Foreskin keratinocyte (primary cell): ENCODE measurements at places on chromosomes 2 and 18. TPM values are rescaled to one million over a fixed set of nuclear protein-coding genes. Genes with fewer than 3 reads are reported as not detected.

Gene FBXO15
- 0.51 and 0.56 TPM in 2 replicates for total RNA-seq

Gene MTX2
- total RNA-seq: 36.7 and 42.4 TPM in 2 replicates

Gene DOK6
- not detected in 2 replicates for total RNA-seq

Gene MRPL19
- 76.9 and 79.7 TPM in 2 replicates for total RNA-seq

Gene CACNB4
- 0.07 and 0.11 TPM in 2 replicates for total RNA-seq

Gene ZSWIM2
- total RNA-seq: not detected in 2 replicates

Gene RNMT
- 23.3 and 28.0 TPM in 2 replicates for total RNA-seq

Gene LOXHD1
- not detected in 2 replicates for total RNA-seq

Gene ST8SIA5
- total RNA-seq: not detected in 2 replicates

Gene CNGA3
- not detected in 2 replicates for total RNA-seq

Gene CHST10
- total RNA-seq: 4.1 and 6.6 TPM in 2 replicates

Gene LRRC30
- total RNA-seq: not detected in 2 replicates

Gene FEV
- not detected in 2 replicates for total RNA-seq
